Activated CD8-positive, alpha-beta memory T cell treated with anti-CD3 and anti-CD28 coated beads for 1 hour (primary cell): ENCODE measurements at places on chromosomes 5 and 9.

DNA sequence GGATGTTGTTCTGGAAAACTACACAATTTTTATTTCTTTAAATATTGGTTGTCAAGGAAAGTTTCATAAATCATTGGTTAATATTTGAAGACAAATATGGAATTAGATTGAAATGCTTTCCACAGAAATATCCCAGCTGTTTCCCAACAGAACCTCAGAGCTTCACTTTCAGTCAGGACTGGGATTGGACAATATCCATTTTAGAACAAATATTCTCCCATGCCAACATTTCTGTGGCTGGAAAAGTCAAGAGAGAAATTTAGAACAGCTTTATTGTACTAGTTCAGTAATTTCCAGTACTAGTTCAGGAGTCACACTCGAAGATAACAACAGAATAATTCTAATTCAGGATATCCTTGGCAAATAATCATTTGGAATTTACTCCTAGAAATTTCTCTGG is 116.1 kb upstream of the TUT7 start:
- no peak for DNase-seq

GRCh38 chr9:1890816-1891215 is 124.3 kb upstream of the SMARCA2 start:
- DNase-seq, result no peak

GRCh38 chr9:99720455-99721050 is 101.1 kb upstream of the NR4A3 start:
- no peak for DNase-seq

DNA sequence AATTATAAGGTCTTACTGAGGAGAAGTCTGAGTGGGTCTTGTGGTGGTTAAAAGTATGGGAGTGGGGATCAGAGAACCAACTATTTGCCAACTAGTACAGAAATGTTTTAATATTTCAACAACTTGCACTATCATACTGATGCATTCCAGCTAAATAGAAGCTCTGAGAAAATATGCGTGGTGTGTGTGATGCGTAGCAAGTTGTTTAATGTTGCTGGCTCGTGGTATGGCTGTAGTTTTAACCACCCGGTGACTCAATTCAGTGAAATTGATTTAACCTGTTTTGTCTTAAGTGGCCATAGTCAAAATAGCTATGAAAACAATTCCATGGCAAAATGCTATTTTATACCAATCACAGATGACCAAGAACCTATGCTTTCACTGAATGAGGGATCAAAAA is 176.5 kb upstream of the SLC24A2 start:
- no peak for DNase-seq

GRCh38 chr9:33140401-33141360 is 26.5 kb downstream of the B4GALT1 start:
- DNase-seq, result no peak

GRCh38 chr5:144011388-144011787 is 159.1 kb downstream of the YIPF5 start:
- DNase-seq, result no peak

- no peak for DNase-seq
Measured at GRCh38 chr5:59257488-59258400, 635.8 kb downstream of the PDE4D start.

GRCh38 chr9:110655754-110656641 is 12.6 kb upstream of the MUSK start:
- no peak for DNase-seq

GRCh38 chr9:1916655-1917054 is 98.5 kb upstream of the SMARCA2 start:
- no peak for DNase-seq

DNA sequence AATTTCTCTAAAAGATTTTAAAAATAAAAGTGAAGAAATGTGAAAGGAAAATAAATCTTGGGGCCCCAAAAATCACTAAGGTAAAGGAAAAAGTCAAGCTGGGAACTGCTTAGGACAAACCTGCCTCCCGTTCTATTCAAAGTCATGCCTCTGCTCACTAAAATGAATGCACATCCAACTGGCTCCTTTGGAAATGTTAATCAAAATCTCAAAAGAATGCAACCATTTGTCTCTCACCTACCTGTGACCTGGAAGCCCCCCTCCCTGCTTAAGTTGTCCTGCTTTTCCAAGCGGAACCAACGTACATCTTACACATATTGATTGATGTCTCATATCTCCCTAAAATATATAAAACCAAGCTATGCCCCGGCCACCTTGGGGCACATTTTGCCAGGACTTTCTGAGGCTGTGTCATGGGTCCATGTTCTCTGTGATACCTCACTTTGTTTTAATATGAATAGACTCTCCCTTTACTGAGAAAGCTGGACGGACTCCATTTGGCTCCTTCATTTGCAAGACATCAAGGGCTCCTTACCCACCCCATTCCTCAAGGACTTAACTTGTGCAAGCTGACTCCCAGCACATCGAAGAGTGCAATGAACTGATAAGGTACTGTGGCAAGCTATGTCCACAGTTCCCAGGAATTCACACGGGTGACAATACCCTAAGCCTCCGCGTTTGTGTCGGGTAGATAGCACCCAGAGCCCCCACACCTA is 164.3 kb downstream of the SMC2 start:
- no peak for DNase-seq

GRCh38 chr9:95896580-95896979 is 21.1 kb downstream of the ERCC6L2 start:
- no peak for DNase-seq

DNA sequence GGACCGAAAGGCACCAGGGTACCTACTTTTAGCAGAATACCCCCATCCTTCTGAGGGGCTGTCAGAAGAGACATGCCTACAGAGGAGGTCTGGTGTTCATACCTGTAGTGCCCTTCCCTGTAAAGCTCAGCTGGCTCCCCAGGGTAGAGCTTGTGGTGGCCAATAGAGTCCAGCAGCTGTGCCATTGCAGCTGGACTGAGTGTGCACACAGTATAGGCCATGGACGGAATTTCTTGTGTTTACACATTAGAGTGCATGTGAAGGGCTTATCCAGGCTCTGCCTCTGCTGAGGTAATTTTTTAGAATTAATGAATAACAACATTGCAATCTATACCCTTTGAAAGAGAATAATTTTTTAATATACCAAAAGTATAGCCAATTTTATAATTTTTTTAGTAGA is 191.0 kb downstream of the ZSWIM6 start:
- DNase-seq, result no peak

- DNase-seq, result no peak
Measured at GRCh38 chr9:26483991-26484390, 408.6 kb downstream of the CAAP1 start.

DNA sequence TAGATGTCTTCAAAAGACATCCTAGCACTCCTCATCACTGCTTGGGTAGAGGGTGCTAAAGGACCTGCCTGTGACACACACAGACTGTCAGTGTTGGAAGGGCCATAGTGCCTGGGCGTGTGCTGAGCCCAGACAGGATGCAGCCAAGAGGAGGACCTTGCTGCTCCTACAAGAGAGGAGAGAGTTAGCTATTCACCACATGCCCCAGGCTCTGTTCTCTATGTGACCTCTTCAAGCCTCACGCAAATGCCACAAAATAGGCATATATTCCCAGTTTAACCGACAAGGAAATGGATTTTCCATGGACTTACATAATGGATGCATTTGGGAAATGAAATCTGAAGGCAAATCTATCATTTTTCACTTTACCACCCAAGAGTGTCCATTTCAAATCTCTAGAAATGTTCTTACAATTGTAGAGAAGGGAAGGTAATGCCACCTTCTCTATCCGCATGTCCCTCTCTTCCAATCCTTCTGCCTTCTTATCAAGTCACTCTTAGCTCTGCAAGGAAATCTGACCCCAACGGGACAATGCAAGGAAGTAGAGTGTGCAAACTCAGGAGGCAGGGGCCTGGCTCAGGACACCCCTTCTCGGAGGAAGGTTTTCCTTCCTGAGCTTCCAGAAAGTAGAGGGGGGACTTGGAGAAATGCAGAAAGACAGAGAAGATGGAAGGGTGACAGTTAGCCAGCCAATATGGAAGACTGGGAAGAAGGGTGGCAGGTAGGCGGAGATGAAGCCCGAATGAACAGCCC is 49.5 kb downstream of the TRIM32 start:
- DNase-seq, result no peak

DNA sequence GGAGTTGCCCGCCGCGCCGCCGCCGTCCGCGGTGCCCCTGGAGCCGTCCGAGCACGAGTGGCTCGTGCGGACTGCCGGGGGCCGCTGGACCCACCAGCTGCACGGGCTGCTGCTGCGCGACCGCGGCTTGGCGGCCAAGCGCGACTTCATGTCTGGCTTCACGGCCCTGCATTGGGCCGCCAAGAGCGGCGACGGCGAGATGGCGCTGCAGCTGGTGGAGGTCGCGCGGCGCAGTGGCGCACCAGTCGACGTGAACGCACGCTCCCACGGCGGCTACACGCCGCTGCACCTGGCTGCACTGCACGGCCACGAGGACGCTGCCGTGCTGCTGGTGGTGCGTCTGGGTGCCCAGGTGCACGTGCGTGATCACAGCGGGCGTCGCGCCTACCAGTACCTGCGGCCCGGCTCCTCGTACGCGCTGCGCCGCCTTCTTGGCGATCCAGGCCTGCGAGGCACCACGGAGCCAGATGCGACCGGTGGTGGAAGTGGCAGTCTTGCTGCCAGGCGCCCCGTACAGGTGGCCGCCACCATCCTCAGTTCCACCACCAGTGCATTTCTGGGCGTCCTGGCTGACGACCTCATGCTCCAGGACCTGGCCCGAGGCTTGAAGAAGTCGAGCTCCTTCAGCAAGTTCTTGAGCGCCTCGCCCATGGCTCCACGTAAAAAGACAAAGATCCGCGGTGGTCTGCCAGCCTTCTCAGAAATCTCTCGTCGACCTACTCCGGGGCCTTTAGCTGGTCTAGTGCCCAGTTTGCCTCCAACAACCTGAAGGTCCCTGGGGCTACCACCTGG is 1.6 kb downstream of the SOWAHA start:
- no peak for DNase-seq
